NCI-H446 treated with DMSO at 0.1 percent for 48 hours (cell line): ENCODE measurements at places on chromosomes 7 and 10.
A peak's percentile ranks its signal among the peaks of the same experiment; 100 is the strongest.

DNA sequence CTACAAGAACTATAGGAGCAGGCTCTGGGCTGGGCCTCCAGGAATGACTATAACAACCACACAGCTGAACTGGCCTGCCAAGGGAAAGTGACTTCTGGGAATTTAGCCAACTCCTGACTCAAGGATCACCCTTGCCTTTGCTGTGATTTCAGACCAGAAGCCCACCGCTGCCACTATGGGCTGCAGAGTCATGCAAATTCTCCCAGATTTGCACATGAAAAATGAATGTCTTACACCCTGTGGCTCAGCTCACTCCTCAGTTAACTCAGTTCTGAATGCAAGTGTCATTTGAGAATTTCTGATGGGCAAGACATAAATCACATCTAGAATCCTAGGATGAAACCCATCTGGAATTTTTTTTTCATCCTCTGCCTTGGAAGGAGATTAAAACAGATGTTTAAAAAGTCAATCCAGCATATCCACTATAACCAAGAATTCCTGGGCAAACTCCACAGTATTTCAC, 186.5 kb upstream of the BET1 start:
- DNase-seq = peak; percentile 4

DNA sequence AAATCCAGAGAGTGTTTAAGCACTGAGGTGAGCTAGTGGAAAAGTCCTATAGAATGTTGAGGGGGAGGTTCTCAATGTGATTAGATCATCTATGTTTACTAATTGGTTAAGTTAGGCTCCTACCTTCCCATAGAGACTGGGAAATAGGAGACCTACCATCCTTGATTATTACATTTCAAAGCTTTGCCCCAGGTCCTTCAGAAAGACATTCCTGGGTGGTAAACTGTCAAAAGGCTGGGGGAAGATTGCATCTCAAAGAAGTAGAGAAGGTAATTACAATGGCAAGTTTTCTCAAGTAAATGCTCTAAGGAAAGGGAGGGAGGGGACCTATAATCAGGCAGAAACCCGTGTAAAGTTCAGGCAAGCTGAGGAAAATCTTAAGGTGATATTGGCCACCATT, 247.8 kb upstream of the SMIM30 start:
- DNase-seq = no peak

DNA sequence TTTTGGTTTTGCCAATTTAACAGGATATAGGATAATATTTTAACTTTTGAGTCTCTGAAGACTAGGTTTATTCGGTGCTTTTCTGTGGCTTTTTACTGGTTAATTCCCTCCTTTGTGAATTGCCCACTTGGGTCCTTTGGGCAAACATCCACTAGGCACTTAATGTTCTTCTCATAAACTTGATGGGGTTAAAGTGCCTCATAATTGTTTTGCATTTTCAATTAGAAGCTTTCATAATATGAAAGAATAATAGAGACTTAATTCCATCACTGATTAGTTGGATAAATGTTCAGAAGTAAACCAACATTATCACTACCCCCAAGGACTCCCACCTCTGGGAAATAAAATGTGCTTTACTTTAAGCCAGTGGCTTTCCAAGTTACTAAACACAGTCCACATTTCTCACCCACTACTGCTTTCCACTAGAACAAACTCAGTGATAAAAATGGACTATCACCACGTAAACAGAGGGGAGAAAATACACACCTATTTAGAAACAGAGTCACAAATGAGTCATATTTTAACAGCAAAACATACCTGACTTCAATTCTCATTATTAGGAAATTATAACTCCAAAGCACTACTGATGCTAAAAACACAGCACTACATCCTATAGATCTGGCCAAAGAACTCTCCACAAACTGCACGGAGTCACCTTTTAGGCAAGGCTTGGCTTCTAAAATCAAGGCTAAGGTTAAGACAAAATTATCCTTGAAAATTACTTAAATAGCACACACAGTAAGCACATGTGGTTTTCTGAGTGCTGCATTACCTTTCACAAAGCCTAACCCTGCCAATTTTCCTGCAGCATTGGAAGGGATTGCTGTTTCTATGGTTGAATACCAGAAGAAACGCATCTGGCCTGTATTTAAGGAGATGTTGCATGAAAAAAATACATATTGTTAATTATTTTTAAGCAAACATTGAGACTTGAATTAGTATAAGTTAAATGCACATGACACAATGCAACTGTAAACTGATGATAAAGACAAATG, 41.2 kb downstream of the PARD3 start:
- DNase-seq = no peak

GRCh38 chr10:13917791-13918190, 331.0 kb downstream of the PRPF18 start:
- no peak for DNase-seq

GRCh38 chr7:117807676-117808075, 65.6 kb downstream of the CTTNBP2 start:
- DNase-seq = no peak

GRCh38 chr10:50929670-50930069, 44.2 kb upstream of the A1CF start:
- DNase-seq = no peak

- DNase-seq = no peak
Observed at GRCh38 chr10:73875139-73875475, 752 bp upstream of the CAMK2G start.

GRCh38 chr10:86603256-86603655, 51.1 kb upstream of the OPN4 start:
- DNase-seq = no peak

GRCh38 chr10:6513476-6513875, 66.6 kb downstream of the PRKCQ start:
- no peak for DNase-seq

DNA sequence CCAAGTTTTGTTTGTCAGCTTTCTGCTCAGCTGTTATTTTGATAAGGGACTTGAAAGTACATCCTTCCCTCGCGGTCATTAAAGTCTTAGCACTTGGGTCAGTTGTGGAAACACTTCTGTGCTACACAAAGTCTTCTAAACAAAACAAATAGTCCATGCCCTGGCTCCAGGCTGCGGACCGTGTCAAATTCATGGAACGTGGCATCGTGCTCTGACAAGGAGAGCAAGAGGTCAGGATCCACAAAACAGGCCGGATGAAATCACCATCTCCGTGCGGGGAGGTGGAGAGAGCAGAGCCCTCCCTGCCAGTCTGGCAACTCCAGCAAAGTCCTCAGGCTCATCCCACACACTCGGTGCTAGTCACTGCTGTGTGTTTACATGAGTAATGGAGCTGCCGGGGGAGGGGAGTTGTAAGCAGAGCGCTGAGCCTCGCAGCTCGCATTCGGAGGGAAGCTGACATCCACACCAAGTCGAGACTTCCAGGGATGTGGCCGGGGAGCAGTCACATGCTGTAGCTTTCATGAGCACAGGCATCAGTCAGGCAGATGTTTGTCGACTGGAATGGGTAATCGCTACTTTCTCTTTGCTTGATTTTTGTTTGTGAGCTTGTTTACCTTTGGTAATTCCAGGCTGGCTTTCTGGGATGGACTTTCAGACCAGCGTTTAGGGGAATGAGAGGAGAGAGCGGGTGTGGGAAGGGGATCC, 147.6 kb downstream of the ARID5B start:
- peak; percentile 59 for DNase-seq

- no peak for DNase-seq
Observed at GRCh38 chr7:76407718-76408117, 1.8 kb downstream of the SSC4D start.

GRCh38 chr7:20005081-20005480, 212.1 kb downstream of the MACC1 start:
- no peak for DNase-seq

DNA sequence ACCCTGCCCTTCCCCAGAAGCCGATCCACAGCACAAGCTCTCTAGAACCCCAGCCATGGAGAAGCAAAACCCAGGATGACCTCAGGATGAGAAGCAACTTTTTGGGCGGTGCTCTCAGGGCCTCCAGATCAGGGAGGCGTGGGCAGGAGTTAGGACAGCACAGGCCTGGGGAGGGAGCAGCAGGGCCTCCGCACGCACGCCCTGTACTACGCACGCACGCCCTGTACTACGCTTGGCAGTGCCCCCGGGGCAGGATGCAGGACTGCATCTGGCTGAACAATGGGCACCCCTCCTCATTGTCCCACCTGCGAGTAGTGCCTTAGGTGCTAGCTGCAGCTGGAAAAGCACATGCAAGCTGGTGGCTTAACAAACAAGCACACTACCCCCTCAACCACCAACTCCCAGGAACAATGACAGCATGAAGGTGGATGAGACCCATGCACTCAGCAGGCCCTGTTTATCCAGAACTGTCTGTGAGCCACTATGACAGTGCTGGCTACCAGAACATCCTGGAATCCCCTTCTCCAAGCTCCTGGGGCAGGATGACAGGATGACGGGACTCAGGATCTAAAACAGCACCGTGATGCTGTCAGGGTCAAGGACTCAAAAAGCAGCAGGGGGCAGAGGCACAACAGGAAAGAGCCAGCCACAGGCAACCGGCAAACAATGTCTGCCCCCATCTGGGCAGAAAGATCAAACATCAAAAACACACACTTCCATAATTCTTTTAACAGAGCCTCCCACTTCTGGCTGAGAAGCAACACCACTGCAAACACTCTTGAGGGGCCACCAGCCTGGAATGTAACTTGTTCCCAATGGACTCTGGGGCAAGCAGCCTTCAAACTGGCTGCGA, 11.8 kb downstream of the PODXL start:
- no peak for DNase-seq

DNA sequence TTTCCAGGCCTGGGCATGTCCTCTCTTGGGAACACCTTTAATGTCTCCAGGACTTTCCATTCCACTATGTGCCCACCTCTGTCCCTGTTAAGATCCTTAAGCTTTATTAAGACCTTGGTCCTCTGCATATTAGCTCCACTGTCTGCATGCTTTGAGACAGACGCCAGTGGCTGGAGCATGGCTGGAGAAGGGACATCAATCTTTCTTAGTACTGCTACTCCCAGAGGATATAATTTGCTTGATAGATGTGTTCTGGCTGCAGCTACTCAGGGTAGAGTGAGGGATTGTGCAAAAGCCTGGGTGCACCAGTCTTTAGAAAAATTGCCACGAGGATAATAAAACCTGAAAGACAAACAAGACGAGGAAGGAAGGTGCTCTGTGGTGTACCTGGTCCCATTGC, 42.9 kb downstream of the PLPP4 start:
- no peak for DNase-seq

- DNase-seq = no peak
Observed at GRCh38 chr10:91366704-91367103, 43.4 kb upstream of the HECTD2 start.
